ENCODE measurements at places on chromosomes 7 and 10.

GRCh38 chr10:28169525-28169924, 133.3 kb downstream of the MPP7 start:
- H3K36me3 ChIP-seq: no peaks in the 10 kb centered on the region
- H3K4me1 ChIP-seq: no peaks in the 10 kb centered on the region
- DNase-seq: no peak
- H3K4me3 ChIP-seq: no peak overlapping the region
- no peak overlapping the region for H3K27ac ChIP-seq
- H3K27me3 ChIP-seq: no peaks in the 10 kb centered on the region

DNA sequence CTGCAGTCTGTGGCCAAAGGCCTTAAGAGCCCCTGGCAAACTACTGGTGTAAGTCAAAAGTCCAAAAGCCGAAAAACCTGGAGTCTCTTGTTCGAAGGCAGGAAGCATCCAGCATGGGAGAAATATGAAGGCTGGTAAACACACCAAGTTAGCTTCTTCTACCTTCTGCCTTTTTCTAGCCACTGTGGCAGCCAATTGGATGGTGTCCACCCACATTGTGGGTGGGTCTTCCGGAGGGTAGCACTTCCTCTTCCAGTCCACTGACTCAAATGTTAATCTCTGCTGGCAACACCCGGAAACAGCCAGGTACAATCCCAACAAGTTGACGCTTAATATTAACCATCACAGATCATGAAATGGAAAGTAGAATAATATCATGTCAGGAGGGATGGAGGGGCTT, 827.6 kb downstream of the SORCS1 start:
- no peaks in the 10 kb centered on the region for H3K4me1 ChIP-seq
- no peak overlapping the region for H3K4me3 ChIP-seq
- no peaks in the 10 kb centered on the region for H3K27me3 ChIP-seq
- no peak overlapping the region for H3K27ac ChIP-seq
- DNase-seq: no peak
- no peaks in the 10 kb centered on the region for H3K36me3 ChIP-seq

DNA sequence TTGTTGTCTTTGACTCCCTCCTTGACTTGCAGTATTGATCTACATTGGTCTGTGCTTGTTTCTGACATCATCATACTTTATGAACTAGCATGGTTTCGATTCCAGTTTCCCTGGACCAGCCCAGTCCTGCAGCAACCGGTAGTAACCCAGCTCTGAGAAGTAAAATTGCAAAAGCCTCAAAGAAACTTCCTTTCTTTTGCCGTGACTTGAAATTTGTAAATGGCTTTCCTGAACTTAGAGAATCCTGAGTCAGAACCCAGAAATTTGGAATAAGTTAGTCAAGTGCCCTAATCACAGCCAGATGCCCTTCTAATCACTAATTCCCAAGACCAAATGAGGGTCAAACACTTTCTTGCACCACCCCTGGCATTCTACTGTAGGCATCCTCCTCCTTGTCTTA, 15.0 kb downstream of the TAS2R60 start:
- no peak overlapping the region for H3K4me3 ChIP-seq
- H3K27me3 ChIP-seq: no peaks in the 10 kb centered on the region

DNA sequence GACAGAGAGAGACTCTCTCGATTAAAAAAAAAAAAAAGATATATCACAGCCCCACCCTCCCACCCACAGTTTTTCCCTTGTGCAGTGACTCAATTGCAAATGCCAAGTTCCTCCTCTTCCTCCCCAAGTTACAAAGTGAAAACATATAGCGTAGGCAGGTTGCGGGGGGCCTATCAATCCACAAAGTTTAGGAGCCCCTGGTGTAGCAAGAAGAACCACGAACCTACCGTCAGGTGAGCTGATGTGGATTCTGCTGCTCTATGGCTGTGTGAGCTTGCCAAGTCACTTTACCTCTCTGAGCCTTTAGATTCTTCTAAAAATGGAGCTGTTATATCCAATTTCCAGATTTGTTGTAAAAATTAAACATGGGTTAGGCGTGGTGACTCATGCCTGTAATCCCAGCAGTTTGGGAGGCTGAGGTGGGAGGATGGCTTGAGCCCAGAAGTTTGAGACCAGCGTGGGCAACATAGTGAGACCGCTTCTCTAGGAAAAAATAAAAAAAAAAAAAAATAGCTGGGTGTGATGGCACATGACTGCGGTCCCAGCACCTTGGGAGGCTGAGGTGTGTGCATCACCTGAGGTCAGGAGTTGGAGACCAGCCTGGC, 8.2 kb upstream of the RHBDD2 start:
- no peak for DNase-seq
- no peaks in the 10 kb centered on the region for H3K27me3 ChIP-seq
- no peaks in the 10 kb centered on the region for H3K4me1 ChIP-seq
- H3K4me3 ChIP-seq: no peak overlapping the region

GRCh38 chr10:23205972-23206642, 14.0 kb downstream of the PTF1A start:
- no peaks in the 10 kb centered on the region for H3K36me3 ChIP-seq
- no peaks in the 10 kb centered on the region for H3K4me1 ChIP-seq
- peaks cover 24% of the 10 kb centered on the region for H3K27me3 ChIP-seq
- DNase-seq: no peak

DNA sequence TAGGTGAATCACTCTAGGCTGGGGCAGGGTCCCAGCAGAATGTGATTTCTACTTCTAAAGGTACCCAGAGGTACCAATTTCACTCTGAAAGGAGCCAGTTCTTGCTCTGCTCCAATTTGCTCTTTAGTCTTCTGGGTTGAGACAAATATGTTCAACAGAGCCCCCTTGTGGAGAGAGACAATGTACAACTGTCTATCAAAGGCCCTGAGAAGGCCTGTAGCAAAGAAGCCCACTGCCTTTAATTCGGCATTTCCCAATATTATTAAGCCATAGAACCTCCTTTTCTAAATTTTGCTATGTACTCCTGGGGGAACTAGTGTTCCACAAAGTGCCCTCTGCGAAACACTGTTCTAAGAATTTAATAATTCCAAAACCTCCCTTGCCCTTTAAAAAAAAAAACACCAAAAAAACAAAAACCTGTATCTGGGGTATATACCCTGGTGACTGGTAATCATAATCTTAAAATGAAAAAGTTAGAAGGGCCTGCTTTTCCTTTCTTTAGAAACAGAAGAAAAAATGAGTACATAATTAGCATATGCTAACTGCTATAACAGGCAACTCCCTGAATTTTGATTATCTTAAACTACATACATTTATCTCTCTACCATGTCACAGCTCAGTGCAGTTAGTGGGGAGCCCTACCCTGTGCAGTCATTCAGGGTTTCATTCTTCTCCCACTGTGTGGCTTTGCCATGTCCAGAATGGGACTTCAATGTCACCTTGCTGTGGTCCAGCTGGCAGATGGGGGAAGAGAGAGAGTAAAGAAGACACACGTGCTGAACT, 160.9 kb upstream of the BMPER start:
- H3K4me3 ChIP-seq: no peak overlapping the region
- no peaks in the 10 kb centered on the region for H3K27me3 ChIP-seq
- no peaks in the 10 kb centered on the region for H3K4me1 ChIP-seq
- no peak for DNase-seq
- H3K36me3 ChIP-seq: no peaks in the 10 kb centered on the region

DNA sequence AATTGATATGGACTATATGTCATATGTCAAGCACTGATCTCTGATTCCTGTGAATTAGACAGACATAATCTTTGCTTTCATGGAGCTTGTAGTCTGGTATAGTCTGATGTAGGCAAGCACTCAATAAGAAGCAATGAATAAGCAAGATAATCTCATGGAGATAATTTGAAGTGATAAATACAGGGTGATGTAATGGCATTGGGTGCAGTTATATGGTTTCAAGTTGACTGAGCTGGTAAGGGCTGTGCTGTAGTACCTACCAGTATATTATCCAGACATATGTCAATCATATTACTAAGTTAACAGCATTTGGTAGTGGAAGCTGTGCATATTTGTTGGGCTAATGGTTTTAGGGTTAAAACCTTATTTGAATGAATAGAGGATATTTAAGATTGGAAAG, 117.5 kb upstream of the PRPS1L1 start:
- no peak for DNase-seq
- no peaks in the 10 kb centered on the region for H3K27me3 ChIP-seq
- no peaks in the 10 kb centered on the region for H3K36me3 ChIP-seq

GRCh38 chr7:92988051-92988450, 129.7 kb downstream of the SAMD9 start:
- no peak overlapping the region for H3K27ac ChIP-seq
- peak; percentile 7 for DNase-seq
- H3K36me3 ChIP-seq: no peaks in the 10 kb centered on the region
- H3K27me3 ChIP-seq: no peaks in the 10 kb centered on the region
- H3K4me3 ChIP-seq: no peak overlapping the region

- H3K27me3 ChIP-seq: no peaks in the 10 kb centered on the region
- DNase-seq: no peak
- no peaks in the 10 kb centered on the region for H3K36me3 ChIP-seq
- peaks cover 22% of the 10 kb centered on the region for H3K4me1 ChIP-seq
- no peak overlapping the region for H3K27ac ChIP-seq
These were observed 12.7 kb upstream of the TTYH3 start for GRCh38 chr7:2619116-2619515.

- no peaks in the 10 kb centered on the region for H3K4me1 ChIP-seq
- no peaks in the 10 kb centered on the region for H3K27me3 ChIP-seq
- no peak for DNase-seq
- no peak overlapping the region for H3K4me3 ChIP-seq
- no peaks in the 10 kb centered on the region for H3K36me3 ChIP-seq
These were observed 112.6 kb downstream of the PTPRZ1 start for GRCh38 chr7:121985476-121986030.
